ENCODE measurements at places on chromosomes 12 and 14.
A peak's percentile ranks its signal among the peaks of the same experiment; 100 is the strongest.

DNA sequence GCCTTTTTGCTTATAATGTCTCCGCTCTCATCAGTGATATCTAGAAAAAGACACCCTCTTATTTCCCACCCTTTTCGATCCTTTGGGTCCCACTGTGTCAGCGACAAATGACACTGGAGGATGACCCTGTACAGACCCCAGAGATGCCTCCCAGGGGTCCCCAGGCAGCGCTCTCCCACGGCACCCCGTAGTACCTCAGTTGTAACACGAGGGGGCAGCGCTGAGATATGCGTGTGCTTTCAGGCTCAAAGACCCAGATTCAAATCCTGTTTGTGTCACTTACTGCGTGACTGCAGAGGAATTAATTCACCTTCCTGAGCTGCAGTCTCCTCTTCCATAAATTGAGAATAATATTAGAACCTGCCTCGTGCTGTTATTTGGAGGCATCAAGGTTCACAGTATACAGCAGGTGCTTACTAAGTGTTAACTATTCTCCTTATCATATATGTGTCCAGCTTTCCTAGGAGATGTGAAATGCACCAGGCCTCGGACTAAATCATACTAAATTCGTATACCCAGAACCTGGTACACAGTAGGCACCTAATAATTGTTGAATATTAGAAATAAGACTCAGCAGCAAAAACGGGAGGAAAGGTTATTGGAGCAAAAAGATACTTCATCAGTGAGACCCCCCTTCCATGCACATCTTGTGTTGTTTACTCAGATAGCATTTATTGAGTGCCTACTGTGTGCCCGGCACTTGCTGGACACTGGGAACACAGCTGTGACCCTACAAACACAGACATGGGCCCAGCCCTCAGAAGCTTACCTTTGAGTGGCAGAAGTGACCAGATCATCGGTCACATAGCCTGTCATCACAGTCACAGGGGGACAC is 99.9 kb downstream of the PHETA1 start:
- DNase-seq = no peak

- no peak for DNase-seq
Observed at GRCh38 chr12:91769736-91770135, 375.9 kb downstream of the BTG1 start.

- DNase-seq = no peak
Observed at GRCh38 chr12:10740182-10740581, 17.1 kb upstream of the YBX3 start.

DNA sequence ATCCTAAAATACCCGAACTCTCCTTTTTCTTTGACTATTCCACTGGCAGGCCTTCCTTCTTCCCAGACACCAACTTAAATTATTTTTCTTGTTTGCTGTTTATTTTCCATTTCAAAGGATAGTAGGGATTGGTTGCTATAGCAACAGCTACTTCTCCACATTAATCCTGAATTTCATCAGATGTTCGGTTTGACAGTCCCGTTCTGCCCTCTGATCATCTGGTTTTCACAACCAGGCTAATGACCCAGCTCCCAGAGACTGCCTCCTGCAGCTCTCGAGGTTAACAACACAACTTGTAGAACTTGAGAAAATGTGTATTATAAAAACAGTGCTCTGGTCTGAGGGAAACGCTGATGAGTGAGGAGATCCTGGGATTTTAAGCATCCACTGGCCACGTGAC is 45.5 kb downstream of the NUAK1 start:
- no peak for DNase-seq

DNA sequence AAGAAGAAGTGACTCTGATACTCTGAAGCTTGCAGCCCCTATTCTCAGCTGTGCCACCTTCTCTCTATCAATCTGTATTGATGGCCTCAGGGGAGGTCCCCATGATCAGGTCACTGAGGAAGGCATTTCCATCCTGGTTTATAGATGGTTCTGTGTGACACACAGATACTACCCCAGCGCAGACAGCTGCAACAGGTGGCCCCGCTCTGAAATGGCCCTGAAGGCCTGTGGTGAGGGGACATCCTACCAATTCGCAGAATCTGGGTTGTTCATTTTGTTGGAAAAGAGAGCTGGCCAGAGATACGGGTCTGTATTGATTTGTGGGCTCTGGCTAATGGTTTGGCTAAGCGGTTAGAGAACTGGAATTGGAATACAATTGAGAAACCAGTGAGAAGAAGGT is 21.7 kb downstream of the DLK1 start:
- DNase-seq = no peak

DNA sequence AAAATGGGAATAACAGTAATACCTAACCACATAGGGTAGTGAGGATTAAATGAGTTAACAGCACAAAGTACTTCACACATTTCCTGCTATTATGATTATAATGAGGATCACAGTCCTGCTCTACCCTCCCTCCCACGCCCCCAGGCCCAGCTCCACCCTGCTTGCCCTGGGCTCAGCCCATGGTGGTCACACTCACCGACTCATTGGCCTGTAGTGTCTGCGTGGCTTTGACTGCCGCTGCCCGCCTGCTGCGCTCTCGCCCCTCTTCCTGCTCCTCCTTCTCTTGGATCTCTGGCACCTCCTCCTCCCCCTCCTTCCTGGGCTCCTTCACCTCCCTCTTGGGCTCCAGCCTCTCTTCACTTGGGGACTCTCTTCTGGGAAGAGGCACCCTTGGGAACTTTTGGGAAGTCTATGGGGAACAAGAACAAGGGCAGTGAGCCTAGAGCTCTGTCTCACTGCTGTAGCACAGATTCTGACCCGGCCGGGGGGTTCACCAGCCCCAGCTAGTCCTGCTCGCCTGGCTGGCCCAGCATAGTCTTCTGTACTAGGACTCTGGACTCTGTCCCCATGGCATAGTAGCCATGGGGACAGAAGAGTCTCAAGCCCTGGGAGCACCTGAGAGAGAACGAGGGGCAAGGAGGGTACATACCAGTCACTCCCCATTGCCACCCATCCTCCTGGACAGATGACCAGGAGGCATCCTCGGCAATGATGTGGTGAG is 7.1 kb upstream of the PNMA1 start:
- no peak for DNase-seq

DNA sequence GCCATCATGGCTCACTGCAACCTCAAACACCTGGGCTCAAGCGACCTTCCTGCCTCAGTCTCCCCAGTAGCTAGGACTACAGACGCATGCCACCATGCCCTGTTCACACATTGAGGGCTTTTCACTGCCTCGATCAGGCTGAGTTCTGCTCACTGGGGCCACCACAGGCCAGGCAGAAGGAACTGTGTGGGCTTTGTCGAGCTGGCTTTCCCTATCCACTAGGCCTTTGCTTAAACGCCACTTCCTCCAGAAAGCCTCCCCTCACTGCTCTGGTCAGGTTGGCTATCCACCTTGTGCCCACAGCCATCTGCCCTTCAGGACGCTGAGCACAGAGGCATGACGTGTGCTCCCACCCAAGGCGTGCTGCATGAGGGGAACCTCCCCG is 45.2 kb downstream of the MLXIP start:
- DNase-seq = no peak

GRCh38 chr12:49512546-49512945 is 26.3 kb upstream of the KCNH3 start:
- no peak for DNase-seq

GRCh38 chr12:98260276-98260675 is 255.1 kb upstream of the TMPO start:
- DNase-seq = no peak

DNA sequence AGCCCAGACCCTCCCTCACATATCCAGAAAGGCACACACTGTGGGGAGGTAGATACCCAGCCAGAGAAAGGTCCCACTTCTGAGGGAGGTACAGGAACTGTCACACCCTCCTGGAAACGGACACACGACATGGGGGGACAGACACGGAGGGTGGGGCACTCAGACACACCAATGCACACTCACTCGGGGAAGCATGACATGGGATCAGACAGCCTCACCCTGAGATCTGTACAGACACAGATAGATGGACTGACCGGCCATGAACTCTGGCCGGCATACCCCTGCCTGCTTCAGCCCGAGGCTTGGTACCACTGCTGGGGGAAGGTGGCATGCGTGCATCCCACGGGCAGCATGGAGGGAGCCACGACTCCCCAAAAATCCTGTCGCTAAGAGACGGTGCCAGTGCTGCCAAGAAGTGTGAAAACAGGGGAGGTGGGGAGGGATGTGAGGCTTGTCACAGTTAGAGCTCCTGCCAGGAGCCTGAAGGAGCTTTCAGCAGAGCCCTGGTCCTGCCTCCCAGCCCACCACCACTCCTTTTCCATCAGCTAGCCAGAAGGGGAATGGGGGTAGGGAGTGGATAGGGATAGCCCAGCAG is 571 bp downstream of the CPNE6 start:
- DNase-seq = no peak

DNA sequence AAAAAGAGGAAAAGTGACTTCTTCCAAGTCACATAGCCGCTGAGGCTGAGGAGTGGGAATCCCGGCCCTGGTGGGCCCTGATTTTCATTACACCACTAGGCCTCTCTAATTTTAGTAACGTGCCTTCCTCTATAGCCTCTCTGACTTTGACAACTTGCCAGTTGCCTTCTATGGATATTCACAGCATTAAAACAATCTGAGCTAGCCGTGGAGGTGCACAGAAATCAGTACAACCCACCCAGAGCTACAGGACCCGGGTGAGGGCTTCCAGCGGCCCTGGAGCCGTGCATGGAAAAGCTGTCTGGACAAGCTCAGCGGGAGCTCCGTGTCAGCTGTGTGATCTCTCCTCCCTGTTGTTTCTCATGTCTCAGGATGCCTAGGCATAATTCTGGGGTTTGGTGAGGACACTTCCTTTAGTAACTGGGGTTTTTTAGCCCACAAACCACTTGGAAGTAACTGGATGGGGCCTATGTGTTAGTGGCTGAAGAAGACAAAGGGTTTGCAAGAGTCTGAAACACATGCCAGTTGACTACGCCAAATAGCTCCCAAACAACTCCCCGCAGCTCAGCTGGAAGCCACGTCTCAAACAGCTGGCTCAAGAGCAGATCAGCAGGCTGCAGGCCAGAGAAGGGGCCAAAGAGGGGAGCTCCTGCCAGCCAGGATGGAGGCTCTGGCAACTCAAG is 53.0 kb downstream of the SSH1 start:
- DNase-seq = no peak

GRCh38 chr14:85873006-85873405 is 343.1 kb downstream of the FLRT2 start:
- peak; percentile 49 for DNase-seq

- peak; percentile 89 for DNase-seq
Observed at GRCh38 chr14:69559581-69560011, 15.1 kb downstream of the CCDC177 start.

DNA sequence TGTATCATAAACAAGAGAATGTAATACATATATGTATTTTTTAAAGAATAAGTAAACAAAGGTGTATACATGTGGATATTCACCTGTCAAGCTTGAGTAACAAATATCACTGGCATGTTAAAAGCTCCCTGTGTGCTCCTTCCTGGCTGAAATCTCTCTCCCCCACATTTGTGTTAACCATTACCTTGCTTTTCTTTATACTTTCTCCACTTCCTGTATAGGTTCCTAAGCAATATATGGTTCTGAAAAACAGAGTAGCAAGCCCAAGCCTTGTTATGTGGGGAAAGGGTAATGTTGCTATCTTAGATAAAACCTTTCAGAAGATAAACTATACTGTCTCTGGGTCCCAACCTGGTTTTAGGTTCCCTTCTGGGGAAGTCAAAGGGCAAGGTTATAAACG is 32.3 kb upstream of the TBC1D30 start:
- no peak for DNase-seq

GRCh38 chr12:98127336-98127679 is 388.1 kb upstream of the TMPO start:
- DNase-seq = no peak

- peak; percentile 15 for DNase-seq
Observed at GRCh38 chr12:57127726-57128518, at the start of gene LRP1. Gene LRP1 (plus strand): TSS chr12:57128483. CDS start chr12:57128965, 482 bp downstream.

GRCh38 chr14:80930836-80931389 is 10.6 kb downstream of the CEP128 start:
- peak; percentile 10 for DNase-seq

- DNase-seq = no peak
Observed at GRCh38 chr12:26287671-26288381, 92.5 kb downstream of the SSPN start.

- DNase-seq = no peak
Observed at GRCh38 chr12:95231190-95231589, 13.6 kb downstream of the VEZT start.

GRCh38 chr12:40692765-40693206 is 547 bp downstream of the CNTN1 start:
- no peak for DNase-seq

DNA sequence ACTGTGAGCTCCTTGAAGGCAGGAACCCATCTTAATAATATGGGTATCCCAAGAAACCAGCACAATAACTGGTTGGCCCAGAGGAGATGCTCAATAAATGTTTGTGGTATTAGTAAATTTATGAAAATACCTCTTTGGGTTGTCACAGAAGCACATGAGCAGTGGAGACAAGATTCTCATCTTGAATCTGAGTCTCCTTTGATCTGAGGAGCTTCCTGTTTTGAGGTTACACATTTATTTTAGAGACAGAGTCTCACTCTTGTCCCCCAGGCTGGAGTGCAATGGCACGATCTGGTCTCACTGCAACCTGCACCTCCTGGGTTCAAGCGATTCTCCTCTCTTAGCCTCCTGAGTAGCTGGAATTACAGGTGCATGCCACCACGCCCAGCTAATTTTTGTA is 247.4 kb downstream of the NRXN3 start:
- DNase-seq = no peak

GRCh38 chr14:27727251-27727770 is 1039.3 kb upstream of the FOXG1 start:
- no peak for DNase-seq

- DNase-seq = no peak
Observed at GRCh38 chr14:32637582-32637981, 301.1 kb upstream of the NPAS3 start.

GRCh38 chr12:93137656-93138612 is 208.8 kb upstream of the EEA1 start:
- no peak for DNase-seq

DNA sequence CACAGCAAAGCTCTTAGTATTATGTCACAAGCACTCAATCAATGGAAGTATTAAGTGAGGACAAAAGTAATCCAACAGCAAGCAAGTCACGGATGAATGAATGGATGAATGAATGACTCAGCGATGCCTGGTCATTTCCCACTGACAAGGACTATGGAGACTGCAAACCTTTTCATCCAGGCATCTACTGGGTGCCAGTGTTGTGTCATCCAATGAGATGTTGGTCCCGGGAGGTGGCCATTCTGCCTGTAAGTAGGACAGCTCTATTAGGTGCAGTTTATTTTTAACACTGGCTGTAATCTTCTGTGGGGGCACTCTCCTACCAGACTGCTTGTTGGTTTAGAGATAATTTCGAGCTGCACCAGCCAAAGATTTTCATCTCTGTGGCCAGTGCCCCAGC is 39.4 kb downstream of the STAB2 start:
- peak; percentile 60 for DNase-seq

DNA sequence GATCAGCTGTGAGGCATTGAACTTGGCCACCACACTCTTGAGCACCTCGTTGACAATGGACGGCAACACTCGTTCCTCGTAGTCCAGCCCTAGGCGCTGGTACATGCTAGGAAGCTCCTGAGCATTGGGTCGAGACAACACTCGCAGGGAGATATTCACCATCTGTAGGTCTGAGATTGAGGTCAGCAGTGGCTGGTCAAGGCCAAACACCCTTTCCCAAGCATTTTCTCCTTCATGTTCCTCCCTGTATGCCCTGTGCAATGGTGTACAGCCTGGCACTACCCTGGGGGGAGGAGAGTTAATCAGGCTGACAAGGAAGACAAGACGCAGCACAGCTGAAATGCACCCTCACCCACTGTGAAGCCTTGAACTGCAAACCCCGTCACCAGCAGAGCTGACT is 2.0 kb downstream of the PHB2 start:
- DNase-seq = no peak

- DNase-seq = peak; percentile 70
Observed at GRCh38 chr14:51095854-51096823, 1.2 kb upstream of the TRIM9 start.
